ENCODE measurements at places on chromosomes 12 and 14.
A peak's percentile ranks its signal among the peaks of the same experiment; 100 is the strongest.

DNA sequence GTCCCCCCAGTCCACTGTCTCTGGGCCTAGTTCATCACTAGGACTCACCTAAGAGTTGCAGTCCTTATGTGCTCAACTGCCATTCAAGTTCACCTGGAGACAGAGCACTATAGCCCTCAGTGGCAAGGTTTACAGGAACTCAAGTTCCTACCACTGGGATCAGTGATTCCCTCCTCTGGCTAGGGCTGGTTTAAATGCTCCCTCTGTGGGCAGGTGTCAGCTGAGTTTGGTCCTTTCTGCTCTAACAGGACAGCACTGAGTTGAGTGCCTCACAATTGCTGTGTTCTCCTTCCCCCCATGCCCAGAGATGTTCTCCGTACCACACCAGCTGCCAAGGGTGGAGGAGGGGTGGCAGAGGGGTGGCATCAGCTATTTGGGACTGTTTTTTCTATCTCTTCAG, 20.8 kb upstream of the SAV1 start:
- DNase-seq, result no peak

GRCh38 chr14:76937181-76938091, 91.1 kb downstream of the IRF2BPL start:
- DNase-seq, result peak; percentile 86

DNA sequence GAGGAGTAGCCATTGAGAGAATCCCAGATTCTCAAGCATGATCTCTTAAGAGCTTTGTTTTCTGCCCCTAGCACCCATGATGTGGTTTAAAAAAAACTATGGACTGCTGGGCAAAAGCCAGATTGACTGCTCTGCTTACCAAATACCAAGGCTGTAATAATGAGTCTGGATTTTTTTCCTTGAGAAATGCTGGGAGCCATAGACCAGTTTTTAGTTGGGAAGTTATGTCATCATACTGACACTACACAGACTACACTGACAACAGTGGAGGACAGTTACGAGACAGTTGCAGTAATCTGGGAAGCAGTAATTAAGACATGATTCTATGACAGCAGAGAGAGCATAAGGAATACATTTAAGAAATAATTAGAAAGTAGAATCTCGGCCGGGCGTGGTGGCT, 35.8 kb downstream of the SPATA7 start:
- no peak for DNase-seq

DNA sequence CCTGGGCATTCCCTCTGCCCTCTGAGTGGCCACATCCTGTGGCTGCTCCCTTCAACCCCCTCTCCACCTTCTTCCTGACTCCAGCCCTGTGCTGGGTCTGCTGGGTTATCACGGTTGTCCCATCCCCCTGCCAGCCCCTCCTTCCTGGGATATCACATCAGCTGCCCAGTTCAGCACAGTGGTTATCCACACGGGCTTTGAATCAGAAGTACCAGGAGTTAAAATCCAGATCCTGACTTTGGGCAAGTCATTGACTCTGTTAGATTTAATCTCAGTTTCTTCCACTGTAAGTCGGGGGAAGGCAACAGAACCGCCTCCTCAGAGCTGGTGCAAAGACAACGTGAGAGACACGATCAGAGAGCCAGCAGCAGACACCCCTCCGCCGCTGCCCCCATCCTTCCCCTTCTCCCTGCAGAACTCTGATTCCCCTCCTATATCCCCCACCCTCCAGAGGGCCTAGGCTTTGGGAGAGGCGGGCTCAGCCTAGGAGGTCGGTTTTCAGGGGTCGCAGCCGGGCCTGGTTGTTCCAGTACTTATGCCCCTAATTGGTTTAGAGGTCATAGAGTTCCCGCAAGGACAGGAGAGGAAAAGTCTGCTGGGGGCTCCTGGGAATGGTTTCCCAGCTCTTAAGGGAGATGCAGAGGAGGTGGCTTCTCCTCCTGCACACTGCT, 42.5 kb downstream of the PRIMA1 start:
- DNase-seq, result no peak

DNA sequence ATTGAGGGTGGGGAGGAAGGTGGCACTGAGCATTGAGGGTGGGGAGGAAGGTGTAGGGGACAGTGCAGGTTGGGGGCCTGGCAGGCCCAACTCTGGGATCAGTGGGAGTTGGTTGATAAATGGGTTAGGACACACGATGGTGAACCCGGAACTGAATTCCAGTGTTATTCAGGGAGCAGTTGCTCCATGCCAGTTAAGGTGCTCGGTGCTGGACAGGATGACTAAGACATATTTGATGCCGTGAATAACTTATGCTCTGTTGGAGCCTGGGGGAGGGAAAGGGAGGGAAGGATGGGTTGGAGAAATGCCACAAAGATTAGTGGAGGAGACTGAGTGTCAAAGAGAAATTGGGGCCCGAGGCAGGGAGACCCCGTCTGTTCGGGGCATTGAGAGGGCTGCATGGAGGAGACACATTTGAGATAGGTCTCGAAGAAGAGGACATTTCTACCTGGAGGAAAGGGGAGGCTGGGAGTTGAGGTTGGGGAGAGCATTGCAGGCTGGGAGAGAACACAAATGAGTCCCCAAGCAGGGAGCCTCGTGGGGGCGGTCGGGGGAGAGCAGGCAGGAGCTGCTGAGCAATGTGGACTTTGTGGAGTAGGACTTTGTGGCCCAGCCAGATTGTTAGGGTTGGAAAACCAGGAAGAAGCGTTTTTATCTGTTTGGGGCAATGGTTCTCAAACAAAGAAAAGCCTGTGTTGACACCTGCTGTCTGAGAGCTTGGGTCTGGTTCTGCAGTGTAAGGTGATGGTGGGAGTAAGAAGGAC, 65.3 kb downstream of the IQSEC3 start:
- DNase-seq, result no peak

DNA sequence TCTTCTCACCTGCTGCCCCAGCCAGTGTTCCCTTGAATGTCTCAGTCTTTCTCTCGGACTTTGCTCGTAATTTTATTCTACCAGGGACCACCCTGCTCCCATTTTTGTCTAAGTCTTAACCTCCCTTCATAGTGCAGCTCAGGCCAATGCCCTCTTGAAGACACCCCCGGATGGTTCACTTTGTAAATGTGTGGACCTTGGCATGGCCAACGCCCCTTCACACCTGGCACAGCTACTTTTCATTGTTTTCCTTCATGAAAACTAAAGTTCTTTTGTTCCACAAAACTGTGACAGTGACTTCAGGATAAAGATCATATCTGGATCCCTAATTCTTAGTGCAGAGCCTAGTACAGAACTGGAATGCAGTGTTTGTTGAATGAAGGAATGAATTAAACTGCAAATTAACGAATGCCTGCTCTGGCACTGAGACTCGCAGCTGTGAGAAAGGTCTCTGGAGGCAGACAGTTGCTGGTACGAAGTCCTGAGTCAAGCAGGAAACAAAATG, 3.5 kb upstream of the RNASE4 start:
- no peak for DNase-seq

DNA sequence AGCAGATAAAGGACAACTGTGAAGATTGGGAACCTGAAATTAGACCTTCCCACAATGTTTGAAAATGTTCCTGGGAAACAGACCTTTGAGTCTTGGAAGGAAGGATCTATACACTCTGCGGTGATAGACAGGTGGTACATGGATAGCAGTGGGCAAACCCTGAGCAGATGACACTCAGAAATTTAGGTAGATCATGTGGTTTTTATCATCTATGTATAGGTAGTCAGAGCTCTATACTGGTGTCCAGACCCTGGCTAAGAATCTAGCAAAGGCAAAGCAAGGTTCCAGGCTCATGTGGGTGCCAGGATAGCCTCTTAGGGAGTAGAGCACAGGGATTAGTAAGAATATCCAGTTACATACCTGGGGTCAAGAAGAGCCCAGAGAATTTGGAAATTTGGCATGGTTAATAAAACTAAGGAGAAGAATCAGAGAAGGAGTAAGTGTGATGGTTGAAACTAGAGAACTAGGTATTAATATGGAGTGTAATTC, 331.2 kb upstream of the FBXO33 start:
- no peak for DNase-seq

GRCh38 chr12:13146336-13146938, 43.0 kb upstream of the GSG1 start:
- no peak for DNase-seq

DNA sequence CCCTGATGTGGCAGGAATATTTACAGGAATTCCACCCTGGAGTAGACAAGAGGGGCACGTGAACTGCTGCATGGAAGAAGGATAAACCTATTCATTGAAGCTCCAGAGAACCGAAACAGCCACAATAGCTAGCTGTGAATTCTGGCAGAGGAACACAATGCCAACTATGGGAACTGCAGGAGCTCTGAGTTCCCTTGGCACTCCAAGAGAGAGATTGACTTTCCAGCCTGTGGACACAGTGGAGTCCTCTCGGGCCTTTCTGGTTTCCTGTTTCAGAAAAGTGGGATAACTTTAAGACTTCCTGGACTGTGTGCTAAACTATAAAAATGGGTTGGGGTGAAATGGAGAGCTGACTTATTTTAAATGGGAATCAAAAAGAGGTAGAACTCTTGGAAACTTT, 11.9 kb downstream of the CACNA2D4 start:
- DNase-seq, result no peak

DNA sequence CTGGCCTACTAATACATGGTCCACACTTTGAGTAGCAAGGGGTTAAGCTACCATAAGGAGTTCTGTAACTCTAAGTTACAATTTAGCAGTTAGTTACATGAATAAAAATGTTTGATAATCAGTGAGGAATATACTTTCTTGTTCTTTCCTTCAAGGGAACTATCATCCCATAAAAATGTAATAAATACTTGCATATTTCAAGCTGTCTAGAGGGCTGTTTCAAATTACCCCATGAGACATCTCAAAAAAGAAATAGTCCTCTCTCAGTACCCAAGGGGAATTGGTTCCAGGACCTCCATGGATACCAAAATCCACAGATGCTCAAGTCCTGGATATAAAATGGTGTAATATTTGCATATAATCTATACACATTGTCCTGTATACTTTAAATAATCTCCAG, 48.7 kb upstream of the GNG2 start:
- DNase-seq, result no peak

DNA sequence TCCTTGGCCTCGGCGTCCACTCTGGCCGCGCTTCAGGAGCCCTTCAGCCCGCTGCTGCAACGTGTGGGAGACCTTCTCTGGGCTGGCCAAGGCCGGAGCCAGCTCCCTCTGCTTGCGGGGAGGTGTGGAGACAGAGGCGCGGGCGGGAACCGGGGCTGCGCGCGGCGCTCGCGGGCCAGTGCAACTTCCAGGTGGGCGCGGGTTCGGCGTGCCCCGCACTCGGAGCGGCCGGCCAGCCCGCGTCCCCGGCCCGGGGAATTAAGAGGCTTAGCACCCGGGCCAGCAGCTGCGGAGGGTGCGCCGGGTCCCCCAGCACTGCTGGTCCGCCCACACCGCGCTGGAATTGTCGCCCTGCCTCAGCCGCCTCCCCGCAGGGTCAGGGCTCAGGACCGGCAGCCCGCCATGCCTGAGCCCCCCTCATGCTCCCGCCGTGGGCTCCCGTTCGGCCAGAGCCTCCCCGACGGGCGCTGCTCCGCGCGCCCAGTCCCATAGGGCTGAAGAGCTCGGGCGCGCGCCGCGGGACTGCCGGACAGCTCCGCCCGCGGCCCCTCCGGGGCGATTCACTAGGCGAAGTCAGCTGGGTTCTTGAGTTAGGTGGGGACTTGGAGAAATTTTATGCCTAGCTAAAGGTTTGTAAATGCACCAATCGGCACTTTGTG, 673.9 kb downstream of the SLC16A7 start:
- no peak for DNase-seq

DNA sequence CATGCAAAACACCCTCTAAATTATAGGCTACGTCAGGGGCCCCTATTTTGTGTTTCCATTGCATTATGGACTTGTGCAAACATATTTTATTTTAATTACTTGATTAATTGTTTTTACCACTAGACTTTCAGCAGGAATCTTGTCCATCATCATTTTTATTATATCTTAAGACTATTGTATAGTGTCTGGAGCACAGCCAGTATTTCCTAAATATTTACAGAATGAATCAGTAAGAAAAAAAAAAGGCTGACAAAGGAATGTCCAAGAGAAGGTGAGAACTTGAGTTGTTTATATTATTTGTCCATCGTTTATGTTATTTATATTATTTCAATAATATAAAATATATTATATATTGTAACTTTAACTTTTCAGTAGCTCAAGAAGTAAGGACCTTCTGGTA, 664.7 kb downstream of the SLC6A15 start:
- DNase-seq, result no peak

DNA sequence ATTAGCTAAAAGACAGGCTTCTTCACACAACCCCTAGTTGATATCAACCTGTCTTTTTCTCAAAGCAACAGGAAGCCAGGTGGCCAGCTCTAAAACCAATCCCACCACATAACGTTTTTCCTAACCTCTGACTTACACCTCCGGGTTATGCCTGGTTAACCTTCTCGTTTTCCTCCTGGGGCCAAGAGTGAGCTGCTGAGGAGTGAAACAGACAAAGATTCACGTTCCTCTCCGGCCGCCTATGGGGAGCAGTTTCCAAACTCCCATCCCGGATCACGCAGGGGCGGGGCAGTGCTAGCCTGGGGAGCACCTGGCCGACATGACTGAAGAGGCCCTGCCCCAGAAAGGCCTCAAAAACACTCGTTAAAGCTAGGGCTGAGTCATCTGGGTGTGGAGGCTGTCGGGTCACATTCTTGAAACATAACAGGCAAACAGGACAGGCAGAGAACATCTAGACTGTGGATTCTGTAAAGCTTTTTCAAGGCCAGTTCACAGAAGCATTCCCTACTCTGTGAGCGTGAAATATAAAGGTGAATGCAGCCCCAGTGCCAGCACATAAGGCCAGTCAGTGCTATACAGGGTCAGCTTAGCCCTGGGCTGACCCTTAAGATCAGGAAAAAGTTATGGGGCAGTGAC, 25.9 kb upstream of the LGALS3 start:
- DNase-seq, result no peak

- DNase-seq, result no peak
These were observed 451.6 kb downstream of the RGS6 start for GRCh38 chr14:72383865-72384264.

GRCh38 chr12:118846416-118846815, 134.9 kb upstream of the SRRM4 start:
- no peak for DNase-seq

DNA sequence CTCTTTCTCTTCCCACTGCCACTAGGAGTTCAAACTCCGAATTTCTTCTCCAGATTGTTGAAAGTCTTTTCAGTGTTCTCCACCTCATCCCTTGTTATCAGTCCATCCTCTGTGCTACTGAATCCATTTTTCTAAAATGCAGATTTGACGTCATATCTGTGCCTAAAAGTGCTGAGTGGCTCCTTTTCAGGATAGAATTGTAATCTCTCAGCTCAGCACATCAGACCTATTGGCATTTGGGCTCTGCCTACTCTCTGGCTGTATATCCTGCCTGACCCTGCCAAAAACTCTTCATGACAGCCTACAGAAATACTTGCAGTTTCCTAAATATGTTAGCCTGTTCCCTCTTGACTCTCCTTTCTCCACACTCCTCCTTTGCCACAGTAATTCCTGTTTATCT, 1.1 kb upstream of the RABGGTA start:
- DNase-seq, result no peak
